HepG2 (cell line): ENCODE measurements at places on chromosomes 3 and 15. TPM values are rescaled to one million over a fixed set of nuclear protein-coding genes. Genes with fewer than 3 reads are reported as not detected.

OSBPL10 gene
- total RNA-seq: 10.3 and 10.4 TPM in 2 replicates

HYKK gene
- total RNA-seq: 5.4 and 6.5 TPM in 2 replicates

TLR9 gene
- total RNA-seq: not detected in 2 replicates

GOLGA8H gene
- 0.21 and 0.49 TPM in 2 replicates for total RNA-seq

IL5RA gene
- not detected in 2 replicates for total RNA-seq

GOLGA6L4 gene
- 0.81 and 1.7 TPM in 2 replicates for total RNA-seq

HRG gene
- total RNA-seq: 0.11 TPM in 1 of 2 replicates, not detected in the other

RYR3 gene
- total RNA-seq: not detected in 2 replicates

VEPH1 gene
- not detected in 2 replicates for total RNA-seq

CD86 gene
- total RNA-seq: not detected in 2 replicates

SLC6A1 gene
- not detected in 2 replicates for total RNA-seq

USP50 gene
- total RNA-seq: 0.56 and 0.86 TPM in 2 replicates

ZBTB47 gene
- 1.4 and 3.1 TPM in 2 replicates for total RNA-seq

IL12A gene
- total RNA-seq: 0.74 and 1.1 TPM in 2 replicates

PLA2G4D gene
- total RNA-seq: 0.04 TPM in 1 of 2 replicates, not detected in the other

C3orf49 gene
- total RNA-seq: not detected in 2 replicates

PLSCR2 gene
- total RNA-seq: not detected in 2 replicates

GAP43 gene
- total RNA-seq: not detected in 2 replicates

THSD4 gene
- total RNA-seq: 0.07 TPM in 2 replicates

ALPK3 gene
- 0.03 and 0.04 TPM in 2 replicates for total RNA-seq

FAM81A gene
- 0.09 and 0.18 TPM in 2 replicates for total RNA-seq

BNC1 gene
- total RNA-seq: not detected in 2 replicates

CYP1A1 gene
- 4.1 and 7.9 TPM in 2 replicates for total RNA-seq

ADAMTS7 gene
- total RNA-seq: 0.09 TPM in 1 of 2 replicates, not detected in the other

CD96 gene
- not detected in 2 replicates for total RNA-seq

RPL29 gene
- total RNA-seq: 1,348 and 1,507 TPM in 2 replicates

ARL6IP5 gene
- total RNA-seq: 19.6 and 29.6 TPM in 2 replicates

SLC6A11 gene
- 16.4 and 34.5 TPM in 2 replicates for total RNA-seq

RAD51 gene
- 12.8 and 20.6 TPM in 2 replicates for total RNA-seq

FAM43A gene
- total RNA-seq: 0.42 and 0.91 TPM in 2 replicates

LRTM1 gene
- not detected in 2 replicates for total RNA-seq

LCTL gene
- total RNA-seq: 1.1 and 1.4 TPM in 2 replicates

ITIH4 gene
- total RNA-seq: 1.5 and 5.3 TPM in 2 replicates

TMEM212 gene
- total RNA-seq: not detected in 2 replicates

RPUSD3 gene
- 30.3 and 32.1 TPM in 2 replicates for total RNA-seq

VGLL3 gene
- 0.01 and 0.07 TPM in 2 replicates for total RNA-seq

PPP2R3A gene
- total RNA-seq: 0.07 and 0.18 TPM in 2 replicates
